ENCODE measurements at places on chromosomes 12 and 14.

DNA sequence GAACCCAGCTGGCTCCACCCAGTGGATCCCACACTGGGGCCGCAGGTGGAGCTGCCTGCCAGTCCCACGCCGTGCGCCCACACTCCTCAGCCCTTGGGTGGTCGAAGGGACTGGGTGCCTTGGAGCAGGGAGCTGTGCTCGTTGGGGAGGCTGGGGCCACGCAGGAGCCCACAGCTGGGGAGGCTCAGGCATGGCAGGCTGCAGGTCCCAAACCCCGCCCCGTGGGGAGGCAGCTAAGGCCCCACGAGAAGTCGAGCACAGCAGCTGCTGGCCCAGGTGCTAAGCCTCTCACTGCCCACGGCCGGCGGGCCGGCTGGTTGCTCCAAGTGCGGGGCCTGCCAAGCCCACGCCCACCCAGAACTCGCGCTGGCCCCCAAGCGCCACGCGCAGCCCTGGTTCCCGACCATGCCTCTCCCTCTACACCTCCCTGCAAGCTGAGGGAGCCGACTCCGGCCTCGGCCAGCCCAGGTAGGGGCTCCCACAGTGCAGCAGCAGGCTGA lies 56.2 kb downstream of the ANO2 start:
- no peak for DNase-seq

DNA sequence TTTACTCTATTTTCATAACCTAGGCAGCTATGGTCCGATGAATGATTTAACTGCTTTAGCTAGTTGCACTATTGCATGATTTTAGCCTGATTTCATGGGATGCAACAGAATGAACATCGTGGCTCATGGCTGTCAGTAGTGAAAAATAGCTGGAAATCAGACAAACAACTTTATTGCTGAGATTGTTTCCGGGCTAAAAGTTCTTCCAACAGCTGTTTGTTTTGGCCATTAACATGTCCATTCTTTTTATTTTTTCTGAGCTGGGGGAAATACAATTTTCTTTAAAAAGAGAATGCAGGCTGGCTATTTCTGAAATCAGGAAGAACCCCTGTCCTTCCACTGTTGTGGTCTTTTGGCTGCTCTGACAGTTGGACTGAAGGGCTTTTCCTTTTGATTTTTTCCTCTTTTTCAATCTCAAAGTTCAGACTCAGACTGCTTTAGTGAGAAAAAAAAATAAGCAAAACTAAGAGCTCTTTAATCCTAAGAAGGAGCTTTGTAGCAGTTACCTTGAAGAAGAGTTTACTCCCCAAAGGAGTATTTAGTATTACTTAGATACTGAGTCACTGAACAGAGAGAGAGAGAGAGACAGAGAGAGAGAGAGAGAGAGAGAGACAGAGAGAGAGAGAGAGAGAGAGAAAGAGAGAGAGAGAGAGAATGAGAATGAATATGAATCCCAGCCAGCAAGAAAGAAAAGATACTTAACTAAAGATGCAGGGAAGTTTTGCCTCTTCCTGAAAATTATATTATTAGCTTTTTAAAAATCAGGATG lies at the start of gene NAV3:
NAV3 (plus strand) TSS at position 312 of the 769 bp plus-strand sequence. CDS start 568 bp downstream, outside the sequence.
- DNase-seq: no peak

GRCh38 chr14:66174453-66174891 lies 311.7 kb upstream of the CCDC196 start:
- DNase-seq: no peak

DNA sequence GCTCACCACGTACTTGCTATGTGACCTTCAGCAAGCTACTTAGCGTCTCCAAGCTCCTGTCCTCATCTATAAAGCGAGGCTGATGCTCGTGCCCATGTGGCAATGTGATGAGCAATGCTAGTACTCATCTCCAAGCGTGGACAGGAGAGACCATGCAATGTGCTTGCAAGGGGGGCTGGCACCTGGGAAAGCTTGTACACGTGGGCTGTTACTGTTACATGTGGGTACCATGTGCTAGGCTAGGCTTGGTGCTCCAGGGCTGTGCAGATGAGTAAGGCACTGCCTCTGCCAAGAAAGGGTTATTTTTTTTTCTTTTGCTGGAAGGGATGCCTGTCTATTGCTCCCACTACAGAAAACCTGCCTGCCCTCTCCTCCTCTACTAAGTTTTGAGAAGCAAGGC lies 46.6 kb downstream of the TSPAN11 start:
- no peak for DNase-seq

DNA sequence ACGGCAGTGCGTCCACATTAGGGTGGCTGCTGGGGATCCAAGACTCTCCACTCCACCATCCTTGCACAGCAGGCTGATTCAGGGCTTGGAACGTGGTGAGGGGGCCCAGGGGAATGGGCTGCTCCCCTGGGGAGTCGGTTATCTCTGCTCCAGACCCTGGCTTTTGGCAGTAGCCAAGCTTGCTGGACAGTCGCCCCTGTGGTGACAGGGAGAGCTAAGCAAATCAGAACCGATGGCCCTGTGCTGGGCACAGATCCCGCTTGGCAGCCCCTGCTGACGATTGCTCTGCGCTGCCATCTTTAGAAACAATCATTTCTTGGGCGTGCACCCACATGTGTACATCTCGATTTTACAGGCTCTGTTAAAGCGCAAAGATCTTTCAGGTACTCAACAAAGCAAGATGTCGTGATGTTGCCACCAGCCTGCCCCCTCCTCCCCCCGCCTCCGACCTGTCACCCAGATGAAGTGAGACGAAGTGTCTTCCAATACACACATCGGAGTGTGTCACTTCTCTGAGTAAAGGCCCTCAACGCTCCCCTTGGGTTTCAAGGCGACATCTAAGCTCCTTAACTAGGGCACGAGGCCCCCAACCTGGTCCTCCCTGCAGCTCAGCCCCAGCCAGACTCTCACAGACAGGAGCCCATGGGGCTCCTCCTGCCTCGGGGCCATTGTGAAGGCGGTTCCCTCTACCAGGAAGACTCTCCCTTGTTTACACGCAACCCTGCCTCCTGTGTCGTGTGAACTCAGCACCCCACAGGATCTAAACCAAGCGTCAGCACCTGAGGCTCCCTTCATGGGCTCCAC lies 55.6 kb downstream of the PITPNM2 start:
- no peak for DNase-seq

DNA sequence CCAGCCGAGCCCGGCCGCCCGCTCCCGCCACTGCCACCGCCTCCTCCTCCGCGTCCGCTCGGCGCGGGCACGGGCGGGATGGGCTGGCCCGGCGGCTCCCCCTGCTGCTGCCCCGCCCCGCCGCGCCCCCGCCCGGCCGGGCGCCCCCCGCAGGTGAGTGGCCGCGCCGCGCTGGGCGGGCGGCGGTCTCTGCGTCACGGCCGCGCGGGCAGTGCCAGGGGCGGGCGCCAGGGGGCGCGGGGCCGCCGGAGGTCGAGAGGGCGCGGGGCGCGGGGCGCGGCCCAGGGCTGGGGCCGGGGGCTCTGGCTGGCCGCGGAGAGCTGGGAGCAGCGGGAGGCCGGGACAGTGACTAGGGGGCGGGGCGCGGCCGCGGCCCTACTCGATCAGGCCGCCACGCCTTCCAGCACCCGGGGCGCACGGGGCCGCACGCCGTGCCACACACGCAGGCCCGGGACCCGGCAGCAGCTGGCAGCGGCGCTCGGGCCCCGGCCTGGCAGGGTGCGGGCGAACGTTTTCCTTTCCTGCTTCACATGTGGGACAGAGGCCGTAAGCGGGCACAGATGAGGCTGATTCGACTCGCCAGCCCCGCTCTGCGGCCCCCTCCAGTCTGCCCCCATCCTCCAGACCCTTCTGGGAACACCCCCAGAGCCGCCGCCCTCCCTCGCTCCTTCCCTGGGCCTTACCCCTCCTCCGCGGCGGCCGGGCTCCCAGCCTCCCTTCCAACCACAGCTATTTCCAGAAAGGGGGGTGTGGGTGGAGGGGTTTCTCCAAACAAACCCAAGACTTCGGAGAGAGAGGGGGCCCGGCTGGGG lies 2.4 kb upstream of the TNS2 start:
- peak; percentile 84 for DNase-seq

- DNase-seq: no peak
These were observed 64.4 kb downstream of the C12orf42 start for GRCh38 chr12:103431387-103431786.

GRCh38 chr12:96141216-96141912 lies 52.8 kb upstream of the ELK3 start:
- no peak for DNase-seq
